ENCODE measurements at places on chromosomes 16 and 17.

GRCh38 chr16:87291944-87292343, 25.2 kb downstream of the C16orf95 start:
- DNase-seq, result no peak

- DNase-seq, result no peak
Observed at GRCh38 chr17:66713533-66714042, 121.3 kb upstream of the CACNG5 start.

- no peak for DNase-seq
Observed at GRCh38 chr17:58323366-58324055, 5.1 kb downstream of the TSPOAP1 start.

DNA sequence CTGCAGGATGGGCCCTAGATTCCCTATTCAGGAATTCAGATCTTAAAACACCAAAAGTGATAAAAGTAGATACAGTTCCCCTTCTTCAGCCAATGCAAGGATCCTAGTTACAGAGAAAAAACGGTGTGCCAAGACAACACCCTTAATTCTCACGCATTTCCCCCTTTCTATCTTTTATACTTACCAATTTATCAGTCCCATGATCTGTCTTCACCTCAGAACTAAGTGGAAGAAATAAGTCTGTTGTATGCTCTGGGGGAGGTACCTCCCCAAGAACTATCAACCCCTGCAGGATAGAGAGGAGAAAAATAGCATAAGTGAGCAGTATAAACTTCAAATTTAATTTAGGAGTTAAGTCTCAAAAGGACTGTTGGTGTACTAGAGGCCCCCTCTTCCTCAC, 83.2 kb downstream of the STH start:
- DNase-seq, result no peak

- DNase-seq, result peak; percentile 92
Observed at GRCh38 chr17:49031965-49032928, 35.1 kb downstream of the IGF2BP1 start.

GRCh38 chr16:50709061-50709684, 15.8 kb downstream of the NOD2 start:
- no peak for DNase-seq

- DNase-seq, result peak; percentile 2
Observed at GRCh38 chr16:5709889-5710288, 612.3 kb upstream of the EEF2KMT start.

DNA sequence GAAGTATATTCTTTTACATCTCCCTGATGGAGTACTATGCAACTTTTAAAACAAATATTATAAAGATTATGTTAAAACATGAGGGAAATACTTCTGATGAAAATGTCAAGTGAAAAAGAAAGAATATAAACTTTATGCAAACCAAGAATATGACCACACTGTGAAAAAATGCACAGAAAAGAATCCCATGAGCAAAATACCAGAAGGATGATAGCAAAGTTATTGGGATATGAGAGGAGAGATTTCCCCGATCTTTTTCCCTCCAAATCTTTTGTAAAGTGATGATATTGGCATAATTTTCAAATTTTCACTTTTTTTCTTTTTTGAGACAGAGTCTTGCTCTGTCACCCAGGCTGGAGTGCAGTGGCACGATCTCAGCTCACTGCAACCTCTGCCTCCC, 36.6 kb upstream of the SMURF2 start:
- no peak for DNase-seq

- no peak for DNase-seq
Observed at GRCh38 chr17:38738686-38739085, 8.5 kb downstream of the CISD3 start.

DNA sequence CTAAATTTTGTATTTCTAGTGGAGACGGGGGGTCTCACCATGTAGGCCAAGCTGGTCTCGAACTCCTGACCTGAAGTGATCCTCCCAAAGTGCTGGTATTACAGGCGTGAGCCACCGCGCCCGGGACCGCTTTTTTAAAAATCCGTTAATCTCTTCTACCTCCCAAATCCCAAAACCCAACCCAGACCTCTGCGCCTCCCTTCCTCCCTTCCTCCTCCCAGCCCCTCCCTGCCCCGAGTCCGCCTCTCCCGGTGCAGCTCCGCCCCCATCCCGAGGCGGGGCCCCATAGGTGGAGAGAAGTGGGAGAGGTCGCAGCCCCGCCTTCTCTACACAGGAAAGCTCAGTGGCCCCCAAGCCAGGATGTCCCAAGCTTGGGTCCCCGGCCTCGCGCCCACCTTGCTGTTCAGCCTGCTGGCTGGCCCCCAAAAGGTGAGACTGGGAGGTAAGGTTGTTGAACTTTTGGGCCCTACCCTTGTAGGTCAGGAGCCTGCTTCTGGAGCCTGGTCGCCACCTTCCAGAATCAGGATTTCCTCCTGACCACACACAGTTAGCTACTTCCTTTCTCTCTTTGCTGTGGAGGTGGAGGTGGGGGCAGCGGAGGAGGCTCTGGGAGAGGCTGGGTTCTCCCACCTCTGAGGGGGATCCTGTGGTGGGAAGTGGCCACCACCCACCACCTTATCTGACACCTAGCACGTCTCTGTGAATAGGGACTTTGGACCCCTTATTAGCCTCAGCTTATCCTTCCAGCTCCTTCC, at the start of gene TMEM92:
TSS of gene TMEM92 (plus strand) at position 325 of the 755 bp plus-strand sequence. CDS start at position 361, 36 bp downstream.
- DNase-seq, result peak; percentile 73

DNA sequence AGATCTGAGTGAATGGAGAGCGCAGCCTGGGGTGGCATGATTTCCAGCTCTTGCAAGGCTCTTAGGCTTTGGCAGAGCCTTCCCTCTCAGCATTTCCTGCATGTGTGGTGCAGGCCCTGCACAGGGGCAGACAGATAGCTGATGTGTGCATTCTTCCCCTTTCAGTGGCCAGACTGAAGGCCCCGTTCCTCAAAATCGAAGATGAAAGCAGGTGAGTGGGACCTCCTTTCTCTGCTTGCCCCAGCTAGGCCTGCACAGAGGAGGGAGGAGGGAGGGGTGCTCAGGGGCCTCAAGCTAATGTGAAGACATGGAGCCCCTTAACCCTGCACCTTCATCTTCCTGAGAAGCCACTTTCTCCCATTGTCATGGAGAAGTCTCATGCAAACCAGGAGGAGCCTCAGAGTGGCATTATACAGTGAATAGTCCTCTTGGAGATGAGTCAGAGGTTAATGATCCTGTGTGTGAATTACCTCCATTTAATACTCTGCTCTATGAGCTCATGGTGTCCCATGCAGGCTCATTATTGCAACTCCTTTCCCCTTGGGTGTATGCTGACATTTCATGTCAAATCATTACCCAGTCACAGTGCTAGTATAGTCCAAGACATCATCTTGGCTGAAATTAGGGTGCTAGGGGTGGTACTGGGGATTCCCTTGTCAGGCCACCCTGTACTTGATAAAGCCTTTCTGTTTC, 20.4 kb upstream of the ADAM11 start:
- DNase-seq, result no peak

- DNase-seq, result no peak
Observed at GRCh38 chr16:15031586-15031985, 24.3 kb downstream of the NTAN1 start.

DNA sequence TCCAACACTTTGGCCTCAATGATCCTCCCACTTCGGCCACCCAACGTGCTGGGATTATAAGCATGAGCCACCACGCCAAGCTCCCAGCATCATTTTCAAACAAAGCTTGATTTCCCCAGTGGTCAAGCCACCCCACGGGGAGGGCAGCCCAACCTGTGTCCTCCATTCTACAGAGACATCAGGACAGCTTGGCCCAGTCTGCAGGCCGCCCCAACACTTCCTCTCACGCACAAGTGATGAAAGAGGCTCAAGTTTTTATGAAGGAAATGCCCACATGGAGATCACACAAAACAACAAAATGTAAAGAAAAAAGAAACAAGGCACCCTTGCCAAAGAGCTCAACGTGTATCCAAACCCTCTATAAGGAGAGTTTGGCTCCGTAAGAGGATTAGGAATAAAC, 112.4 kb downstream of the XYLT1 start:
- DNase-seq, result no peak

DNA sequence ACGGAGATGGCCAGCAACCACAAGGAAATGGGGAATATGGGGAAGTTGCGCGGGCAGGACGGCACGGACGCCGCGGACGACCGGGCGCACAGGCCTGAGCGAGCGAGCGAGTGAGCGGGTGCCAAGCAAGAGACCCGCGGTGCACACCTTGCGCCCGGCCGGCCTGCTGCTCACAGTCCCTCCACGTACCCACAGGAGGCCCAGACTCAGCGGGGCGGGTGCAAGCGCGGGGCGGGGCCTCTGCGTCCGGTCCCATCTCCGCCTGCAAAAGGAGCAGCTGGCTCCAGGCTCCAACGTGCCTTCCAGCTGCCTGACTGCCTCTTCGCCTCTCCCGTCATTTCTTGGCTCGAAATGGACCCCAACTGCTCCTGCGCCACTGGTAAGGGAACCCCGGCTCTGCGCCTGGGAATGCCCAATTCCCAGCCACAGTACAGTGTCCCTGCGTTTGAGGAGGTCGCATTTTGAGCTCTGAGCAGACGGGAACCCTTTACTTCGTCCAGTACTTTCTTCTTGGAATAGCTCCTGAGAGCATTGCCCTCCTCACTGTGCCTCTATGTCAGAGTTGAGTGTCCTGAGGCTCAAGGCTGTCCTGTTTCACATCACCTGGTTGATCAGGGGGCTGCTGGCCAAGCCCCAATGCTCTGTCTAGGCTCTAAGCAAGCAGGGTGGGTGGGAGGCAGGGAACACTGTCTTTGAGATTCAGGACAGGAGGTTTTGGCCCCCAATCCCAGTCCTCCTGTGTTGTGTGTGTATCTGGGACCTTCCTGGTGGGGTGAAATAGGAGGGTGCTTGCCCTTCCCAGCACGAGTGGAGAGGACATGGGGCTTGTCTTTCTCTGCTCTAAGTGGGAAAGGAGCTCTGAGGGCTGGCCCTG, 8.1 kb upstream of the MT1E start:
- no peak for DNase-seq

DNA sequence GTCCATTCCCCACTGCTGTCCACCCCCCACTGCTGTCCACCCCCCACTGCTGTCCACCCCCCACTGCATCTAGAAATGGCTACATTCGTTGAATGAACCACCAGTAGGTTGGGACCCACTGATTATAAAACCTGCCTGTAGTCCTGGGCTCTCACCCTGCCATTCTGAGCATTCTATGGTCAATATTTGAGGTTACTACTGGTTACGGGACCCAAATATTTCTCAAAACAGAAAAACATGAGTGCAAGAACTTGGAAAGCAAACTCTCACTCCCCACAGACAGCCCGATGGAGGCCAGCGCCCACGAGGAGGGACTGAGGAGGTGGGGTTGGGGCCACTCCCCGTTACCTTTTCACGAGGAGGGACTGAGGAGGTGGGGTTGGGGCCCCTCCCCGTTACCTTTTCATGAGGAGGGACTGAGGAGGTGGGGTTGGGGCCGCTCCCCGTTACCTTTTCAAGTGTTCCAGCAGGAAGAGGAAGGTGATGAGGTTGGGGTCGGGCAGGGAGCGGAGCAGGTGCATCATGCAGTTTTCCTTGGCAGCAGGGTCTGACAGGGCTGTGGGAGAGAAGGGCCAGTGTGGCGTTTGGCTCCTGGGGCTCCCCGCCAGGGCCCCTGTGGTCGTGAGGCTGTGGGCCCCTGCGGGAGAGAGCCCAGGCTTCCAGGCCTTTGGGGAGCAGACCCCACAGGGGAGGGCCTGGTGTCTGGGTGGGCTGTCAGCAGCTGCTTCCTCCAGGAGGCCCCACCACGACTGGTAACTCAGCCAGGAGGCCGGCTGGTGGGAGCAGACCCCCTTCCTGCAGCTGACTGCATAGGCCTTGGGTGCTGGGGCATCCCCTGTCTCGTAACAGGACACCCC, 12.5 kb downstream of the TIMM22 start:
- no peak for DNase-seq

DNA sequence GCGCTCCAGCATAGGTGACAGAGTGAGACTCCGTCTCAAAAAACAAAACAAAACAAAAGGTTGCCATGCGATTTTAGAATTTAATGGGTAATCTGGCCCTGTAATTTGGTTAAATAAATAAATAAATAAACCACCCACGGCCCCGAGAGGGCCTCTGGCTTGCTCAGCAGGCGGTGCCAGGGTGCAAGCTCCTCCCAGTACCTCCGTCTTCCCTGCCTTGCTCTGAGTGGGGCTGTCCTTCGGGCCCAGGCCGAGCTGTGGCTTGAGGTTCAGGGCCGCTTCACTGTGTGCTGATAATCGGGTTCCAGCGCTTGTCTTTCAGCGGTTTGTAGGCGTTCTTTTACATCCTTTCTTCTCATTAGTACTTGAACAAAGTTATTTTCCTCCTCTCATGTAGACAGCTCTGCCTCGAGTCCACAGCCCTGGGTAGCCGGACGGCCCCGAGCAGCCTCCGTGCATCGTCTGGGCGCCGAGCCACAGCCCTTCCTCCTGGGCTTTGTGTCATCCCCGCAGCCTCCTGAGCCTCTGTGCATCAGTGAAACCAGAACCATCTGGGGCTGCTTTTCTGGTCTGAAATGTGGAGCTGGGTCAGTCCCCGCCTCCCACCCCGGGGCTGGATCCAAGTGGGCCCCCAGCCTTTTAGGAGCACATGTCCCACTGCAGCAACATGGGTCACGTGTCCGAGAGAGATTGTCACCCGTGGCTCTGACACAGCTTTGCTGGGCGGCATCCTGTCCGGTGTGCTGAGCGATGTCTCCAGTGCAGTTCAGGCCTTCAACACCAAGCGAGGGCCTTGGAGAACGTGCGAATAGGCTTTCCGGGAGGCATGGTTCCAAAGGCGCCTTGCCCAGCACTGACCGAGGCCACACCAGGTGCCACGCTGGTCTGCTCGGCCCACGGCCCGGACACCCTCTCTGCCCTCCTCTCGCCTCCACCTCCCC, 157.4 kb upstream of the CHMP6 start:
- no peak for DNase-seq

GRCh38 chr16:8370374-8371270, 219.7 kb downstream of the TMEM114 start:
- no peak for DNase-seq

GRCh38 chr17:47898241-47898640, 2.2 kb downstream of the SP2 start:
- DNase-seq, result no peak

- DNase-seq, result no peak
Observed at GRCh38 chr16:86165479-86165878, 266.5 kb downstream of the IRF8 start.

DNA sequence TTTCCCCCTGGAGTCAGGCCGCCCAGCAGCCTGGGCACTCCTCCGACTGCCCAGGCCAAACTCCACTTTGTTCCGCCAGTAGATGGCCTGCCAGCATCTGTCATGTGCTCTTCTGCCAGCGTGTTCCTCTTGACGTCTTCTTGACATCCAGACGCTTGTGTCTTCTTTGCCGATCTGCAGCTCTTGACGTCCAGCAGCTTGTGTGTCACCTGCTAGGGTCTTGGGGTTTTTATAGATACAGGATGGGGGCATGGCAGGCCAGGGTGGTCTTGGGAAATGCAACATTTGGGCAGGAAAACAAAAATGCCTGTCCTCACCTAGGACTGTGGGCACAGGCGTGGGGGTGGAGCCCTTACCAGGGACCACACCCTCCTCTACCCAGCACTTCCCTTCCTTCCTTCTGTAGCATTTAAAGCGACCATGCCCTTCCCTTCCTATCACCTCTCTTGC, 88.7 kb downstream of the BMERB1 start:
- DNase-seq, result no peak

GRCh38 chr16:23509441-23509754, 896 bp downstream of the GGA2 start:
- no peak for DNase-seq

GRCh38 chr17:77455891-77456260, 315.1 kb downstream of the SEC14L1 start:
- DNase-seq, result no peak
